Activated CD4-positive, alpha-beta T cell treated with anti-CD3 and anti-CD28 coated beads, Interleukin-2, amount 50 U/mL, for 1 hour (primary cell): ENCODE measurements at places on chromosomes 6 and 20.

- peak; percentile 41 for DNase-seq
Observed at GRCh38 chr6:150006961-150007464, 18.3 kb downstream of the RAET1L start.

- peak; percentile 15 for DNase-seq
Observed at GRCh38 chr20:44610313-44610962, 28.1 kb downstream of the PKIG start.

DNA sequence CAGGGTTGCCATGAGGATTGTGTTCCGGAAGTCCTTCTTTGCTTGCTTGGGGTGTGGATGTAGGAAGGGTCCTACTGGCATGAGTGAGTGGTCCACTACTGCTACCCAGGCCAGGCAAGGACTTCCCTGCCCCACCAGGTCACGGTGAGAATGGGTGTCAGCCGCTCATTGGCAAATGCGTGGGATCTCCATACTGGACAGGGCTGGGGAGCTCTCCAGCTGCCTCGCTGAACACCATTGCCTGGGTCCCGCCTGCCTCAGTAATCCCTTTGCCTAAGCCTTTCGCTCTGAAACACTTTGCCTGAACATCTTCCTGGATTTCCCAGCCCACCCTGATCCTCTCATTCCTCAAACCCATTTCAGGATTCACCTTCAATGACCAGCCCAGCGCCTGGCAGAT is 59.5 kb downstream of the CTCFL start:
- no peak for DNase-seq

GRCh38 chr20:60313191-60313590 is 355.0 kb downstream of the CDH26 start:
- DNase-seq = no peak

- DNase-seq = no peak
Observed at GRCh38 chr6:108779536-108780275, 68.5 kb upstream of the ARMC2 start.

- DNase-seq = no peak
Observed at GRCh38 chr6:2157441-2158127, 87.8 kb downstream of the GMDS start.

- no peak for DNase-seq
Observed at GRCh38 chr20:58017231-58017969, 211.1 kb downstream of the ANKRD60 start.

DNA sequence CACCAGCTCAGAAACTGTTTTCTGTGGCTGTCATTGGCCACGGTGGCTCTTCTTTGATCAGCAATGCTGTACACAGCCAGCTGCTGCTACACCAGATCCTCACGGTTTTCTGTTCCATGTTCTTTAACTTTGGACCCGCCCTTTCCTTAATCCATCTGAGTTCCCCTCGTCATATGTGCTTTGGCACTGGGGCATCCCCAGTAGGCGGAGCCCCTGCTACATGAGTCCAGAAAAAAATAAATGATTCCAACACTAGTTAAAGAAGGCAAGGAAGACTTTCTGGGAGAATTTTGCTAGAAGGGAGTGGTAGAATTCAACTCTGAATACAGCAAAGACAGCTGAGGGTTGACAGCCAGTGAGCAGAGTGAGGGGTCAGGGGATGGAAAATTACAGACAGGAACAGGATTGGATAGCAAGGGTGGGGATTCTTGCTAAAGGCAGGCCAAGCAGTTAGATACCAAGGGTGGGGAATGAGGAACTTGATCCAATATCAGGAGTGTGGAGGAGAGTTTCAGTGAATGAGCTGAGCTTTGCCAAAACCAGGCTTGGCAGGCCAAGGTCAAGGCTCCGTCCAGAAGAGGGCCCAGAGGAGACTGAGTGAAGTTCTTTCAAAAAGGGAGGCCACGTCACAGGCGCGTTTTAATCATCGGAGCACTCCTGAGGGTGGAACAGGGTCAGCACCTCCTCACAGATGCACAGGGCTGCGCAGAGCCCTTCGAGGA is 391.8 kb downstream of the CDH4 start:
- DNase-seq = no peak

- DNase-seq = peak; percentile 49
Observed at GRCh38 chr6:28953039-28953584, 29.3 kb upstream of the TRIM27 start.

DNA sequence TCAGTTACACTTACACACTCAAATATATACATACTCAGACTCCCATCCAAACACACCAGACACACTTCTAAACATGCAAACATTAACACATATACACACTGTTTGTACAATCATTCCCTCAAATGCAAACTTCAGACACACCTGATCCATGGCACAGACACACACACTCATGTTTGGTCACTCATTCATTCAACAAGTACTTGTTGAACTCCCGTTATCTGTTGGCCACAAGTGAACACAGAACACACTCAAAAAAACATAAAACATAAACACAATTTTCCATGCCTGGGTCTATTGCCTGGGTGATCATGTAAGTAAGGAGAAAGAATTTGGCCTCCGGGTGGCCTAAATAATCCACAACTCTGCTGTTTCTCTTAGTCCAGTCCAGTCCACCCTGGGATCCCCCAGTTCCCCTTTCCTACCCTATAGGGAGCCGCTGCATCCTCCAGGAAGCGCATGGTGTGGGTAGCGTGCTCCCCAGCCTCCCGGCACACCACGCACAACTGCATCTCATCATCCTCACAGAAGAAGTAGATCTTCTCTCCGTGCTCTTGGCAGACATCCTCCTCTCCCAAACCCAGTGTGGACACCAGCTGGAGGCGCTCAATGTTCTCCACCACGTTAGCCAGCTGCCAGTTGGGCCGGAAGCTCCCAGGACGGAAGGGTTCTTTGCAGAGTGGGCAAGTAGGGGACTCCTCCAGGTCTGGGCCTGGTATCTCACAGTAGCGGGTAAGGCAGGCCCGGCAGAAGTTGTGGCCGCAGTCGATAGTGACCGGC is 815 bp downstream of the TRIM10 start:
- DNase-seq = no peak

DNA sequence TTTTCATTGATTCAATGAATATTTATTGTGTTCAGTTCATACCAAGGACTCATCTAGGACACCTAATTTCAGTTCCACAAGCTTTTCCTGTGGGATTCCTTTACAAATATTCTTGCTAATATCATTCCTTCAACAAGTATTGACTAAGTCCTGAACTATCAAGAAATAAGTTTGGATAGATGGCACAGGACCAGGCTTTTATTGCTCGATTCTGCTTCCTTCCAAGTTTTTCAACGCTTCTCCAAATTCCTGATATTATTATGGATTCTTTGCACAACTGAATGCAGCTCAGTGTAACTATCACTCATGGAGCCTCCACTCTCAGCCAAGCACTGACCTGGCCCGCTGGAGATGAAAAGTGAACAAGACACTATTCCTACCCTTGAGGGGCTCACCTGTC is 32.7 kb upstream of the COL21A1 start:
- DNase-seq = no peak

GRCh38 chr6:33750244-33750991 is 3.7 kb upstream of the IP6K3 start:
- no peak for DNase-seq

- DNase-seq = no peak
Observed at GRCh38 chr6:39273406-39273821, 40.8 kb downstream of the KCNK17 start.

DNA sequence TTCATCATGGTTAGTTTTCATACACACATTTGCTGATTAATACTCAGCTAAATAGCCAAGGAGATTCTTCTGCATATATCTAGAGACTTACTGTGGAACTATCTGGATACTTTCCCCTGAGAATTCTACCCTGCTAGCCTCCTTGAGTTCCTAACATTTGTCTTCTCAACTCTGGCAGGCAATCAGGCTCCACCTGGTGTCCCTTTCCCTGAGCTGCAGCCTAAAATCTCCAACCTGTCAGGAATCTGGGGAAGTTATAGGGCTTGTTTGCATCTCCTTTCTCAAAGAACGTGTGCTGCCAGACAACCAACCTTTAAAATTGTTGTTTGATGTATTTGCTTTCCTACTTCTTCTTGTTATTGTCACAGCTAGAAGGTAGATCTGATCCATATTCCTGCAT is 73.4 kb downstream of the FUT9 start:
- DNase-seq = no peak

- no peak for DNase-seq
Observed at GRCh38 chr6:14026831-14027539, 90.6 kb upstream of the CD83 start.

DNA sequence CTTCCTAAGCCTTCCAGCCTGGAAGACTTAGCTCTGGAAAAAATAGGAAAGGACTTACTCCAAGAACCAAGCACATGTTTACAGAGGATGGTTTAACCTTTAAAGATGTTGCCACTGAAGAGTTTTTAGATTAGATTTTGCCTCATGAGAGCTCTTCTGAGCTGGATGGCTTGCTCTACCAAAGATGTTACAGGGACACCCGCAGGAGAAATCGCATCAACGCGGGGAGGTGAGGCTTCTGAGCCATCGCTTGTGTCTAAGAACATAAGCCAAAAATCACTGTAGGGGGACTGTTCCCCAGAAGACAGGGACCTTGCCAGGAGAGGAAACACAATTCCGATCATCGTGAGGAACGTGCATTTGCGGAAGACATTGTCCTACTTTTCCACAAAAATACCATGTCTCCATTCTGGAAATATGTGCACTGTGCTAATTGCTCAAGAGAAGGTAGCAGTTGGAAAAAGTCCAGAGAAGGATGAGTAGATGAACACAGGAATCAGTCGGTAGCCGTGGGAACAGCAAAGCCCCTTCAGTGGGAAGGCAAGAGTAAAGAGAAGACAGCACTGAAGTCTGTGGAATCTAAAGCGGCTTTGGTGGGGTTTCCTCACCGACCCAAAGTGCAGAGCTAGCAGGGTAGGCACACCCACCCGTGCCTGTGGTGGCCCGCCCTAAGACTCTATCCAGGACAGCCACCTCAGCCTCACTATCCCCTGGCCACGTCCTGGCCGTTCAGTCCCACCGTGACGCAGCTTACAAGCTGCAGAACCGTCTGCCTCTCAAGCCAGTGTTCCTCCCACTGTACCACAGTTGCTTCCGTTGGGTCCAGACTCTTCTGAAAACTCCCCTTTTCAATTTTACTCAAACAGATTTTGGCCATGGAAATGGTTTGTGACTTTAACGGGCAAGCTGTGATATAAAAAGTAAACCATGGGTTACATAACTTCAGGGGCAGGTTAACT is 334.8 kb downstream of the NRN1 start:
- no peak for DNase-seq

- no peak for DNase-seq
Observed at GRCh38 chr6:105884011-105884410, 202.1 kb upstream of the PRDM1 start.

DNA sequence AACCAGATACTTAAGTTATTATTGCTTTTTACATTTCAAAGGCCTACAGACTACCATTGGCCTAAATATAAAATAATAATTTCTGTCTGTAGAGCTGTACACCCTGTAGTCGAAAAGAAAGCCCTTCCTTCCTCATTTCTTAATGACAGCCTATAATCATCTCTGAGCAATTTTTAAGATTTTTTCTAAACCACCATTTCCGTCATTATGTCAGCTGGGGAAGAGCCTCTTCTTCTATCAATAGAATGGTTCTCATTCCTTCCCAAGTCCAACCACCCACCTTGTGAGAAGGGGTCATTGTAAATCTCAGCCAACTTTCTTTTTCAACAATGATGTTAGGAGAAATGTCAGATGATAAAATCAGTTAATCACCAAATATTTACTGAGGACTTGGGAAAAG is 91.8 kb downstream of the PLEKHG1 start:
- no peak for DNase-seq

DNA sequence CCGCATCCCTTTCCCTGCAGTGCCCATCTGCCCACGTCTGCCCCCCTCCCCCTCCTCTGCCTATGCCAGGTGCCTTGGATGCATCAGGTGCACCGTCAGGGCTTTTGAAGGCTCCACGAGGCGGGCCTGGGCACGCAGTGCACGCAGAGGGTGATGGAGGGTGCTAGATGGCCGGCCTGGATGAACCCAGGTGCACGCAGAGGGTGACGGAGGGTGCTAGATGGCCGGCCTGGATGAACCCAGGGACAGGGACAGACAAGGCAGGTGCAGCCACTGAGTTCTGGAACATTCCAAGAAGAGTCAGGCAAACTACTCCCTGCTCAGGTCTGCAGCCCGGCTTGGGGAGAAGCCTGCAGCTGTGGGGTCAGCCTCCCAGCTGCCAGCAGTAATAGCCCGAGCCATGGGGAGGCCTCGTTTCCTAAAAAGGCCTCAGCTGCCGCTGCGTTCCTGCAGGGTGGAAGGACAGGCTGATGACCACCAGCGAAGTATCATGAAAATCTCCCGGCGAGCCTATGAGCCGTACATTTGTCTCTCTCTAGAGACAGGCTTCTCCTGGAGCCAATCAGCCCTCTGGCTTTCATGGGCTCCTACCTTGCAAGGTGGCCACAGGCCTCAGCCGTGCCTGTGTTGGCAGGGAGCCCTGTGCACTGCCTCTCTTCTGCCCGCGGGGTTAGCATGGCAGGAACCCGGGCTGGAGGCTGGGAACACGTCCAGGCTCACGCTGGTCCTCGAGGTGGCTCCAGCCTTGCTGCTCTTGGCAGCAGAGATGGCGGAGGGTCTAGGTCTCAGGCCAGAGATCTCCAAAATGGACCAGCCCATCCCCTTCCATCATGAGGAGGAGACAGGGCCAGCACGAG is 29.6 kb downstream of the NTSR1 start:
- no peak for DNase-seq

- no peak for DNase-seq
Observed at GRCh38 chr6:36224918-36225461, 28.4 kb downstream of the BRPF3 start.

- DNase-seq = no peak
Observed at GRCh38 chr6:72102561-72102960, 216.2 kb downstream of the RIMS1 start.

GRCh38 chr6:107827541-107827940 is 3.4 kb upstream of the SCML4 start:
- no peak for DNase-seq

DNA sequence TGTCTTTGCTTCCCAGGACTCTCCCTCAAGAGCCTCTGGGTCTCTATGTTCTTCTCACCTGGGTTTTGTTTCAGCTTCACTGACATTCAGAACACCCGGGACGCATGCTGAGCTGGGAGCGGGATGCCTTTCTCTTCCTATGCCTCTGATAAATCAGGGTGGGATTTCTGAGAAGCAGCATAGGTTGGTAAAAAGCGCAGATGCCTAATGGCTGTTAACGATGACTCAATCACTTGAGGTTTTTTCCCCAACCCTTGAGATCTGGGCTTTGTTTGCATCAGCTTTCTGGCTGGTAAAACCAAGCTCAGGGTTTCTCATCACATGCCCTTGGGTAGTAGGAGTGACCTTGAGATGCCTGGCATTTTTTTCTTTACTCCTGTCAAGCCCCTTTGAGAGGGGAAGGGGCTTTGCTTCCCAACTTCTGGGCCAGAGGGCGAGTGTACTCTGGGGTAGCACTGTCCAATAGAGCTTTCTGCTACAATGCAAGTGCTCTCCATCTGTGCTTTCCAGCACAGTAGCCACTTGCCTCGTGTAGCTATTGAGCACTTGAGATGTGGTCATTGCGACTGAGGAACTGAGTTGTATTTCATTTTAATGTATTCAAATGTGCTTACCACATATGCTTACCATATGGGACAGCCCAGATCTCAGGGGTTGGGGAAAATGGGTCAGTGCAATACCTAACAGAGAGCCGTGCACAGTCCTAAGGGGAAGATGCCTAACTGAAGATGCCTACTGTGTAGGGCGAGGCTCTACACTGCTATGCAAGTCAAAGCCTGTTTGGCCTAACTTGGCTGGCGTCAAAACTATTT is 69.1 kb downstream of the PPP1R14C start:
- DNase-seq = no peak
